ENCODE measurements at places on chromosomes 5 and 9.

GRCh38 chr9:98121058-98121457 lies 2.0 kb upstream of the TRIM14 start:
- DNase-seq = peak; percentile 36

DNA sequence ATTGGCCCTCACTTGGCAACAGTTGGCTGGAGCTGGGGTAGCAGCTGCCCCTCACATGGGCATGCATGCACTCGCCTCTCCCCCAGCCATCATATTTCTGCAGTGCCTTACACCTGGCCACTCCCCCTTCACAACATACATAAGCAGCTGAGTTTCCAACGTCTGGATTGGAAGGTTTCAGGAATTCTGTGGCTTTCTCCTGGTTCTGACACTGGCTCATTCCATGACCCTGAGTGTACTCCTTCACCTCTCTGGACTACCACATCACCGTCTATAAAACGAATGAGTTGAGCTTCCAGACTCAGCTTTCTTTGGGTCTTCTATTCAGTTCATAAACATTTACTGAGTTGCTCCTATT lies 84.3 kb downstream of the GALNT10 start:
- no peak for DNase-seq

- DNase-seq = no peak
Measured at GRCh38 chr5:119743927-119744326, 114.6 kb downstream of the FAM170A start.

- DNase-seq = peak; percentile 54
Measured at GRCh38 chr5:73901043-73901442, 275.0 kb downstream of the ARHGEF28 start.

- DNase-seq = no peak
Measured at GRCh38 chr9:90659650-90660364, 17.2 kb upstream of the DIRAS2 start.

GRCh38 chr5:142290577-142291299 lies 34.1 kb downstream of the SPRY4 start:
- DNase-seq = no peak

GRCh38 chr5:148418511-148418910 lies 34.8 kb downstream of the FBXO38 start:
- no peak for DNase-seq

- no peak for DNase-seq
Measured at GRCh38 chr5:51960617-51961121, 577.4 kb downstream of the ISL1 start.

DNA sequence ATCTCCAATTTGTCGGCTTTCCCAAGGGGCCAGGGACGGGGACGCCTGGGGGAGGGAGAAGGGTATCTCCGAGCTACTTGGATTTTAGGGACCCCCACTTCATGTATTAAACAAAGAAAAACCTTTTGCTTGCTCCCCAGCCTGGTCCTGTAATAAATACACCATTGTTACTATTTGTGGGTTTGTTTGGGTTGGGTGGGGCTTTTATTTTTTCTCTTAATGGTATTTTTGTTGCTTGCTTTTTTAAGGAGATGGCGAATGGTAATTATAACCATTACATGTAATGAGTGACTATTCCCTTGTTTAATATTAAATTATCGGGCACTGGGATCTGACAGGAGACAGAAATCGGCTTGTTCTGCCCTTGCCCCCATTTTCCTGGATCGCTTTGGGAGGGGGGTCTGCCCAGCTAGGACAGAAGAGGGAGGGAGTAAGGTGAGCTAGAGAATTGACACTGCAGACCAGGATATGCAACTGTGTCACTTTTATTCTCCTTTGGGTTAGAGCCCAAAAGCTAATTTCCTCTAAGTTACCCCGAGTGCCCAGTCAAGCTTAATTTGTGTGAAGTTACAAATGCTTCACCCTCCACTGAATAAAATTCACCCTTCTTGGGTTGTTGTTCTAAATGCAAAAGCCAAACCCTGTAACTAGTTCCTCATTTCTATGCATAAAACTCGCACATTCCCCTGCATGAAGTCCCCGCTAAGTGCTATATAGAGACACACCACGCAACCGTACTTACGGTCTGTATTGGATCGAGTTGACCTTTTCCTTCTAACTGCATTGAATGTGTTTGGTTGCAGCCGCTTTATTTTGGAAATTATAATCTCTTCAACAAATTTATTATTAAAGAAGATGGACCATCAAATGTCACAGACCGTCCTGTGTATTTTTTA lies 1.6 kb upstream of the ZNF608 start:
- DNase-seq = peak; percentile 53

DNA sequence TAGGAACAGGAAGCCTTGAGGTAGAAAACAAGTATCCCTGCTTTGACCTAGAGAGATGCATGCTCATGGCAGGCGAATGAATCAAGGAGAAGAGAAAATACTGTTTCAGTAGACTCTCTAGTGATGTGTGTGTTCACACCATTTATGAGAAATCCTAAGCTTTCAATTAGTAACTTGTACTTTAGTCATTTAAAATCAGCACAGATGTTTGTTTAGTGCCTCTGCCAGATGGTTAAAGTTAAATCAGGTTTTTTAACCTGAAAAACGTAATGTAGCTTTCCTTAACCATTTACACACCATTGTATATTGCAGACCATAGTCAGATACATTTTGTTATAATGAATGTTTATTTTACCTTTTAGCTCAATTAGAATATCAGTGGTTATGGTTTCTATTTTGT lies 5.0 kb downstream of the TJP2 start:
- no peak for DNase-seq

DNA sequence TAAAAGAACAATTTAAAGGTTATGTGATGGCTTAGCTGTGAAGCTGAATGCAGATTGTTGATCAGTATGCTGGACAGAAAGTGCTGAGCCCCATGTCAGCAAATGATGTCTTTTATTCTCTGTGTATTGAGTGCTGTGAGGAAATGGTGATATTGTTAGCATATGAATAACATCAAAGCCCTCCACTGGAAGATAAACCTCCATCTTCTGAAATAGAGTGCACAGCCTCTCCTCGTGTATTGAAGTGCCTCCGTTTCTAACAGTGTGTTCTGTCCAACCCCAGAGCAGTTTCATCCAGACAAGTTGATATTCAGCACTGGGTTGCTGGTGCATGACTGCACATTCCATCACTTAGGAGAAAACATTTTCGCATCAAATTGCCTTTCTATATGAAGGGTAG lies 242.9 kb downstream of the CSNK1G3 start:
- DNase-seq = no peak

- no peak for DNase-seq
Measured at GRCh38 chr5:179355976-179356974, 11.0 kb upstream of the ADAMTS2 start.

DNA sequence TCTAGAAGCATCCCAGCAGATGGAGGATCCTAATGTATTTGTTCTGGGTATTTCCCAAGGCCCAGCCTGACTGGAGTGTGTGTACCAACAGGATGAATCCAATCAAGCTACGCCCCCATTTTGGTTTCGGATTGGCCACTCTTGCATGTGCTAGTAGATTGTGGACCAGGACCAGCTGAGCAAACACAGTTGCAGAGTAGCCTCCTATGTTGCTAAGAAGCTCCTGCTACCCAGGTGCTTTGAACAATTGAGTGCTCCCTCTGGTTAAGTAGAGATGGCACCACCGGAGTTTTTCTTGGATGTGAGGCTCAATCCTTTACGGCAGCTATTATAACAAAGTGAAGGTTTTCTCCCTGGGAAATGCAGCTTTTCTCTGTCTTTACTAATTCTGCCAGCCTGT lies 204.5 kb downstream of the NTRK2 start:
- DNase-seq = no peak

DNA sequence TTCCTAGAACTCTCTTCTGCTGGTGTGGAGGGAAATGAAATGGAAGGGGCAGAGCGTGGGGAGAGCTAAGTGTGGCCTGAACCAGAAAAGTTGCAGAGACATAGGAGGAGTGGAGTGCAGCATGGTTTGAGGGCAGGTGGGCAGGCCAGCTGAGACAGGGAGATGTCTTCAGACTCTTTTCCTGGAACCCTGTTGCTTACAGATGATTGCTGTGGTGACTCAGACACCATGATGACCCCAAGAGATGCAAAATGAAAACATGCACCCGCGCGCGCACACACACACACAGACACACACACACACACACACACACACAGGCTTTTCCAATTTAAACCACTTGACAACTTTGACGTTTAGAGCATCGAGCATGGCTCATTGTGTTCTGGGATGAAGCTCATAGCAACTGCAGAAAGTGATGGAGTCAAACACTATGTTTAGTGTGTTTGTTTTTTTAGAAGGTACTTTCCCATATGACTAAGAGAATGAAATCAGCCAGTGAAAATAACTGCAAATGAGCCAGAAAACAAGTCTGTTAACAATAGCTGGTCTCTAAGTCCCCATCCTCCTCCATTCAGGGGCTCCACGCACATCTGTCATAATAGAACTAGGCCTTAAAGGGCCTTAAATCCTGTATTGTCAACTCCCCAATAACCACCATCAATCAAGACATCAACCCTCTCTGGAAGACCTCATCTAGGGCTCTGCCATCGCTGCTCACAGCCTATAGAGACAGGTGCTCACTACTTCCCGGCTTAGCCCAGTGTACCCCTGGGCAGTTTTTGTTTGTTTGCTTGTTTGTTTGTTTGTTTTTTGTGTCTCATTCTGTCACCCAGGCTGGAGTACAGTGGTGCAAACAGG lies 9.6 kb downstream of the TMOD1 start:
- DNase-seq = no peak

DNA sequence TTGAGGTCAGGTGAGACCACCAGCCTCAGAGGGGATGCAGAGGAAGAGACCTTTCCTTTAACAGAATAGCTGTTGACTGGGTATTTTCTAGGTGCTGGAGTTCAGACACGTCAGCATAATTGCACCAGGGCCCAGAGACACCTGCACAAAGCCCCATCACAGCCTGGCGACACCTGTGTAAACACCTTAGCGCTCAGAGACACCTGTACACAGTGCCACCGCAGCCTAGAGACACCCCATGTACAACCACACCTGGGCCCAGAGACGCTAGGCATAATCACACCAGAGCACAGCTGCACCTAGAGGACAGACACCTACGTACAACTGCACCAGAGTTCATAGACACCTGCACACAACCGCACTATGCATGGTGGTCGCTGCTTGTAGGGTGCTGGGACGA lies 1.0 kb downstream of the TRIP13 start:
- no peak for DNase-seq

- no peak for DNase-seq
Measured at GRCh38 chr9:93319301-93319991, 132.0 kb upstream of the FAM120A start.

DNA sequence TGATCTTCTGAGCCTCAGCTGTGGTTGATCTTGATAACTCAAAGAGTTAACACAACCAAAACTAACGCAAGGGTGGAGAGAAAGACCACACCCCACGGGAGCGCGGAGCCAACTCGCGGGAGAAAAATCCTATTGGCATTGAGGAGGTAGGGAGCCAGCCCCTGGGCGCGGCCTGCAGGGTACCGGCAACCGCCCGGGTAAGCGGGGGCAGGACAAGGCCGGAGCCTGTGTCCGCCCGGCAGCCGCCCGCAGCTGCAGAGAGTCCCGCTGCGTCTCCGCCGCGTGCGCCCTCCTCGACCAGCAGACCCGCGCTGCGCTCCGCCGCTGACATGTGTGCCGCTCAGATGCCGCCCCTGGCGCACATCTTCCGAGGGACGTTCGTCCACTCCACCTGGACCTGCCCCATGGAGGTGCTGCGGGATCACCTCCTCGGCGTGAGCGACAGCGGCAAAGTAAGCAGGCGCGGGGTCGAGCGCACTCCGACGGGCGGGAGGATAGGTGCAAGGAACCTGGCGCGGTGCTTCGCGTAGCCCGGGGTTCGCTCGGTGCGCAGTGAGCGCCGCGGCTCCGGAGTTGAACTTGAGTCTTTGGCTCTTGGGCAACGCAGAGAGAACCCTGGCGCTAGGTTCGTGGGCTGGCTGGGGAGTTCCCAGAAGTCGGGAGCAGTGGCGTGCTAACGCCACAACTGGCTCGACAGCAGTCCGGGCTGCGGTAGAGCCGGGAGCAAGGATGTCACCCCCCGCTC lies at the start of gene GDA:
Gene GDA, plus strand, starts transcription at position 210 of the 745 bp plus-strand sequence. Its CDS starts 120 bp downstream, at position 330.
- DNase-seq = peak; percentile 19

- no peak for DNase-seq
Measured at GRCh38 chr9:89528540-89528939, 30.6 kb upstream of the SEMA4D start.

- peak; percentile 74 for DNase-seq
Measured at GRCh38 chr5:112146323-112147226, 272.5 kb downstream of the EPB41L4A start.

DNA sequence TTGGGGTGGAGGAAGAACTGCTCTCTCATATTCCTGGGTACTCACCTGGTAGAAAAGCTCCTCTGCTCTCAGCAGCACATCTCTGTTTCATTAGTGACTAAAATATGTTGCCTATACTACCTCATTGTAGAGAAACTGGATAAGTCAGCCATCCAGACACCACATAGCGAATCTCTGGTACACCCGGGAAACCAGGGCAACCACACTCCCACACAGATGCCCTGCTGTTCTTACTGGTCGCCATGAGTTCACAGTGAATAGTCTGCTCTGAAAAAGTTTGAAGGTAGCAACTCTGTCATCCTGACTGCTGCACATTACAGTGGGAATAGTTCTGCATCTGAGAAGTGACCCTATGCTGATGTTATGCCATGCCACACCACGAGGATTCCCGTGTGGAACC lies 135.0 kb downstream of the ENTREP1 start:
- DNase-seq = no peak

GRCh38 chr5:133635051-133635450 lies 22.7 kb upstream of the FSTL4 start:
- DNase-seq = no peak

GRCh38 chr5:149228618-149229297 lies 42.9 kb upstream of the AFAP1L1 start:
- peak; percentile 50 for DNase-seq

DNA sequence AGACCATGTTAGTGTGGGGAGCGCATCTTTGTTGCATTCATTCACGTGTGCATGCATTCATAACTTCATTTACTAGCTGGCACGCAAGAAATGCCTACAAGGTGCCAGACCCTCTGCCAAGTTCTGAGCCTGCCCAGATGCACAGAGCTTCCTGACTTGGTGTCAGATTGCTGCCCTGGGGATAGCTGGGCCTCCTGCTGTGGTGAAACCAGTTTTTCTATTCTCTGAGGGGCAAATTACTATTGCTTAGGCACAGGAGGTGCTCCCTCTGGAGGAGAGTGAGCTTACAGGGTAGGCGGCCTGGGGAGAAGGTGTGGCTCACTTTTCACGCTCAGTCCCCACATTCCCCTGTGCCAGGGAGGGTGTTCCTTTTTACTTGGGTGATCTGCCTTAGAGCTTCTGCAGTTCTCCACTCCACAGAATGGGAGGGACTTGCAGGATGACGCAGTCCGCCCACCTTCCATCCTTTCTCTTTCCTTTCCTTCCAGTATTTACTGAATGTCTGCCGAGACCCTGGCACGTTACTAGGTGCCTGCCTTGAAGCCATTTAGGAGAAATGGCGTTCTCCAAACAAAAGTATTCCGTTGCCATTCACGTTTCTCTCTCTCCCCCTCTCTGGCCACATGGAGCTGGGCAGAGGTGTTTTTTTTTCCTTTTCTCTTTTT lies 27.9 kb upstream of the CTNNA1 start:
- DNase-seq = peak; percentile 51

DNA sequence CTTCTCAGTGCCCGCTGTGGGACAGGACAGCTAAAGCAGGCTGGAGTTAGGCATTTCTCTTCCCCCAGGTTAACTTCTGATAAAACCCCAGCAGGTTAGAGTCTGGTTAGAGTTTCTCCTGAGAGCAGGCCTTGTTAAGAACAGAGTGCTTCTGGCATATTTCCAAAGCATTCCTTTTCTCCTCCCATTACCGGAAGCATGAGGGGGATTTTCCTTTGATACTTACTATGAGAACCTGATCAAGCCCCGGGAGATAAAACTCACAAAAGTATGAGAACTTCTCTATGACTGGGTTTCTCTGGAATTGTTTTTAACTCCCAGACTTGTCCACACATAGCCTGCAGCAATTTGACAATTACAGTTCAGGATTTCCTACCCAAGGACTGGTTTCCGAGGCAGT lies 77.4 kb upstream of the MAST4 start:
- no peak for DNase-seq

- no peak for DNase-seq
Measured at GRCh38 chr5:129217179-129217578, 122.6 kb downstream of the ISOC1 start.
